ENCODE measurements at places on chromosomes 2 and 18.

DNA sequence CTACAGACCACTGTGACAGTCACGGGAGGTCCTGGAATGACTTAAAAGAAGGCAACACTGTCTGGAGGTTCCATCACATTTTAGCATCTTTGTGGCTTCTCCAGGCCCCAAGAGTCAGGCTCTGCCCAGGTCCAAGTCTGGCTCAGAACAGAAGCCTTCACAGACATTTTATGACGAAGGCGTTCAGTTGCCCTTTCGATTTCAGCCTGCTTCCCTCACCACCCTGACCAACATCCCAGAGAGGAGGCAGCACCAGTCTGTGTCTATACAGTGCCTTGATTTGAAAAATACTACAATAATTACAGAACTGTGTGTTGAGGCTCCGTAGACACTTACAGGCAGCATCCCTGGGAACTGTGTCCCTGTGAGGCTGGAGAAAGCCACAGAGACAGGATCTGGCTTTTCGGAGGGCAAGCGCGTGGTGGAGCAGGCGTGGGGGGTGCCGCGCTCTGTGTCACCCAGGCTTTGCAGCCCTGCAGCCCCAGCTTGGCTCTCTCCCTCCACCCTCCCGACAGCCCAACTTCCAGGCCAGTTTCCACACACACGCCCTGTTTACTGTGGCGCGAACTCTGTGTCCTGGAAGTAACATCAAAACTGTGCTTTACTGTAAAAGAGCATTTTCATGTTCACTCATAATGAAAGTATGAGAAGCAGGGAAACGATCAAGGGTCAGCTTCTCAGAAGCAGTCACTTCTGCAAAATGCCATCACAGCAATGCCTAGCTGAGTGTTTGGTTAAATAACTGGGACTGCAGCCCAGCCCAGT lies 153.5 kb upstream of the ALKAL2 start:
- no peak for DNase-seq

GRCh38 chr2:25955036-25955435 lies 27.3 kb downstream of the KIF3C start:
- DNase-seq = no peak

DNA sequence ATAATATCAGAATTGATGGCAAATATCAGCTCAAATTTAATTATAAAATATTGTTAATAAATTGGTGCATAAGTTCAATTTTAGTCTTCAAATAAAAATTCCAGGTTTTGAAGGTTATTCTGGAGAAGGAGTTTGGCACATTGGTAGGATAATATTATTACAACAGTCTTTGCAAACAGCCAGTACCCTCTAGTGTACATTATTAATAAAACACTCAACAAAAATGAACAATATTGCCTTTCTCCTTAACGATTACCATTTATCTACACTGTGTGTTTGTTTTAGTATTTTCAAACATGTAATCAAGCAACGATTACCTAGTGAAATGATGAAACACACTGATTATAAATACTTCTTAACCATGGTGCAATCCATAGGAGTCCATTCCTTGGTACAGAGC lies 334.0 kb upstream of the FSIP2 start:
- no peak for DNase-seq

- DNase-seq = no peak
These were observed 282.2 kb downstream of the CYP26B1 start for GRCh38 chr2:71865391-71865965.

DNA sequence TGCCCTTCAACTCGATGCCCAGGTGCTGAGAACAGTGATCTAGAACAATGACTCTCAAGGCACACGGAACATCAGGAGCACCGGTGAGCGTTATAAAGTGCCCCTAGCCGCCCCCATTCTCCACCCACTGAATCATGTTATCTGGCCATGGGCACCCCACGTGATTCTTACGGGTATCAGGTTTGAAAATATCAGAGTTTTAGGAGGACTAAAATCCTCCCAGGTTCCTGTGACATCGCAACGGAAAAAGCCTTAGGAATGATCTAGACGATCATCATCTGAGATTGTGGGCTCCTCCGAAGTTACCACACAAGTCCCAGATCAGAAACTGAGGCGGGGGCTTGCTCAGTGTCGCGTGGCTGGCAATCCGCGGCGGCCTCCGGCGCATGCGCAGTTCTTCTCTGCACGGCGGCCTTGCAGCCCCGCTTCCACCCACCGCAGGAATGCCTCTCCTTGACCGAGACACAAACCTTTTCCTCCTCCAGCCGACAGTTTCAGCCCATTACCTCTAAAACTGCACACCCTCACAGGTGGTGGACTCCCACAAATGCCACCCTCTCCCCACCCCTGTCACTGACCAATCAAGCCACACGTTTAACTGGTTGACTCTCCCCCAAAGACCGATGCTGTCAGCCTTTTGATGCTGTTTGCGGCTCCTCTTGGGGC lies 5.8 kb upstream of the MRPL33 start:
- peak; percentile 73 for DNase-seq

DNA sequence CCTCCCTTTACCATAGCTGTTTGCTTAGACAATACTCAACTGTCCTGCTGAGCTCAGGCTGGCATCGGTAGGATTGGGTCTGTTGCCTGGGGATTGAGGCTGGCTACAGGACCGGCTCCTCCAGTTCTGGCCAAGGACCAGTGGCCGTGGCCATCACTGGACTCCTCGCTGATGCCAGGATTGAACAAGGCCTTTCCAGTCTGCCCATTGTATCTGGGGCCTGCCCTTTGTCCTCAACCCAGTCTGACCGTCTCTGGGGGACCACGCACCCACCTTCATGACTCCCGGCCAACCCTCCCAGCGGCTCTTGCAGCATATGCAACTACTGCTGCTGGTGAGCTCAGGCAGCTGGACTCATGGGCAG lies 28.7 kb downstream of the SH2D6 start:
- no peak for DNase-seq

- DNase-seq = no peak
These were observed 284.1 kb downstream of the PID1 start for GRCh38 chr2:228986961-228987360.

DNA sequence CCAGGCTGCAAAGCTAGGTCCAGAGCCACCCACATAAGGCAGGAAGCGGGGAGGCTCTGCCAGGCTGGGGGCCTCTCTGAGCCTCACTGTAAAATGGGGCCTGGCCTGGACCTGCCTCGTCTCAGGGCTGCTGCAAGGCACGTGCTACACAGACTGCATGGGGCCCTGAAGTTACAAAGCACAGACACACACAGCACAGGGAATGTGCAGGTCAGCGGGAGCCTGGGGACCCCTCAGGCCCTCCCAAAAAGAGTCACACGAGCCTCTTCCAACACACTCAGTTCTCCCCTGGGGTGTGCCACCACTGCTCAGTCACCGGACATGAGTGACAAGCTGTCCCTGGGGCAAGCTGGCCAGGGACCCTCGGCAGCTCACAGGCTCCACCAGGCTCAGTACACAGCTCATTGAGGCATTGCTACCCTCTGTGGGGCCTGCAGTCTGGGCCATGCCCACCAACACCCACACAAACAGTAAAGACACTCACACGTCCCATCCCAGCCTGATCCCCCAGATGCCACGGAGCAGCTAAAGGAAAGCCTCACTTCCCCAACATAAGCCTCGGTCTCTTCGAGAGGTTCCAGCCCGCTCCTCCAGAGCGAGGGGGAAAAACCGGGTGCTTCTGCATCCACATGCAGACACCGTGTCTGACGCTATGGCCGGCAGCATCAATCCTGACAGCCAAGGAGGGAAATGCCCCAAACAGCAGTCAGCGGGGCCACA lies 33.7 kb downstream of the BOK start:
- no peak for DNase-seq

- no peak for DNase-seq
These were observed 128.6 kb upstream of the HDAC4 start for GRCh38 chr2:239529313-239530015.

- no peak for DNase-seq
These were observed 48.0 kb upstream of the MRPL33 start for GRCh38 chr2:27723372-27724144.

Data from Right ventricle myocardium inferior (tissue), 1 donor.